ENCODE measurements at places on chromosomes 11 and 22.

- no peak for DNase-seq
Observed at GRCh38 chr11:117805045-117805444, 8.0 kb upstream of the DSCAML1 start.

DNA sequence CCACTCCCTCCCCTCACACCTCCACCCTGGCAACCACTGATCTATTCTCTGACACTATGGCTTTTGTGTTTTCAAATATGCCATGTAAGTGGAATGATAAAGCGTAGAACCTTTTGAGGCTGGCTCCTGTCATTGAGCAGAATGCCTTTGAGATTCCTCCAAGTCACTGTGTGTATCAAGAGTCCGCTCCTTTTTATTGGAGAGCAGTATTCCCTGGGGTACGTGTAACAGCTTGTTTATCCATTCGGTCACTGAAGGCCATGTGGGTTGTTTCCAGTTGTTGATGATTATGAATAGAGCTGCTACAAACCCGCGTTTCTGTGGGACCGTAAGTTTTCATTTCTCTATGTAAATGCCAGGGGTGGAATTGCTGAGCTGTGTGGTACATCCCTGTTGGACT lies 10.3 kb downstream of the TP53I11 start:
- DNase-seq, result no peak

- no peak for DNase-seq
Observed at GRCh38 chr22:24423519-24424000, 3.8 kb upstream of the ADORA2A start.

- DNase-seq, result no peak
Observed at GRCh38 chr22:45518580-45518991, 15.9 kb downstream of the FBLN1 start.

DNA sequence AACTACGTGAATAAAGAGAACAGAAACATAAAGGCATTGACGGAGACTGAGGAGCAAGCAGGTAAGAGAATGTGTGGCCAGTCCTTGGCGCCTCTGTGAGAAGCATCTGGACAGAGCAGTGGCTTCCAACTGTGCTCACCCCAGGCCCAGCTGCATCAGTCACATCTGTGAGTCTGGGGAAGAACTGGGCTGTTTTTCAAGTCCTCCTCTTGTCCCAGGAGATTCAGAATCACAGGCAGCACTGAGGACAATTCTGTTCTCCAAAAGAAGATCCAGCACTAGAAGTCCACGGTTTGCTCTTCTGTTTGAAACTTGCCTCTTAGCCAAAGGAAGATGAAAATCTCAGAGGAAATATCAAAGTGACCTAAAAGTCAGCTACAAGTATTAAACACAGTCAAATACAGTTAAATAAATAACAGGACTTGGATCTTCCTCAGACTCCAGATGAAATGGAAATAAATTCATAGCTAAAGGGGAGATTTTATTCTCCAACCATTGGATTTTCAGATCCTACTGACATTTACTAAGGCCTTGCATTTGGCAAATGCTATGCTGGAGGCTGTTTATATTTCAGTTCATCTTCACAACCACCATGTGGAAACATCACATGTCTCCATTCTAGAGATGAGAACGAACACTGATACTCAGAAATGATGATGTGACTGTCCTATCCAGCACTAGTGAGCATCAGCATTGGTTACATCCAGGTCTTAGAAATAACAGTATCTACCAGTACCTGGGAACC lies 14.1 kb downstream of the FAM181B start:
- DNase-seq, result no peak

DNA sequence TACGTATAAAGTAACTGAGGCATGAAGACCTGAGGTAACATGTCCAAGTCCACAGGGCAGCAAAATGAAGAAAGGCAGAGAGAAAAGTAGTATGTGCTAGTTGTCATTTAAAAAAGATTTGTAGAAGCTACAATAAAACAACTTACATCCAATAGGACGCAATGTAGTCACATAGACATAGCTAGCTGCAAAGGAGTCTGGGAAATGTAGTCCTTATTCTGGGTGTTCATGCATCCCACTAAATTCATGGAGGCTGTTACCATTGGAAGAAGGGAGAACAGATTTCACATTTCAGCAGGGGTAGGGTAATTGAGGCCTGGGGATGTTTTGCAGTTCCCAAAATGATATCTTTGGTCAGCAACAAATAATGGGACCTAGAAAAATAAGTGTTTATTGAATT lies 571.4 kb downstream of the MIAT start:
- DNase-seq, result no peak

- DNase-seq, result no peak
Observed at GRCh38 chr11:37963440-37963839, 1365.4 kb upstream of the RAG2 start.

GRCh38 chr11:108733479-108734116 lies 68.7 kb downstream of the DDX10 start:
- no peak for DNase-seq

DNA sequence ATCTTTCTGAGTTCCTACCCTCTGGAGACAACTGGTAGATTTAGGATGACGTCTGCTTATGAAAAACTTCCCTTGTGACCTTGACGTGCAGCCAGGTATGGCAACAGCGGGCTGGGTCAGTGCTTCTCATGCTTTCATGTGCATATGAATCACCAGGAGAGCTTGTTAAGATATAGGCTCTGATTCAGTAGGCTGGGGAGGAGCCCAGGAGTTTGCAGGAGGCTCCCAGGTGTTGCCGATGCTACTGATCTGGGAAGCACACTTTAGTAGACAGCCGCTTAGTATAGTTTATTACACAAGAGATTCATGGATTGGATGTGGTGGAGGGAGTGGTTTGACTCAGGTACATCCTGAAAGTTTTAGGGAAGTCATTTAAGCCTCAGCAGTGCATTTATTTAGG lies 23.8 kb downstream of the DIXDC1 start:
- DNase-seq, result no peak

GRCh38 chr11:44750551-44751465 lies 24.0 kb downstream of the TSPAN18 start:
- DNase-seq, result no peak

DNA sequence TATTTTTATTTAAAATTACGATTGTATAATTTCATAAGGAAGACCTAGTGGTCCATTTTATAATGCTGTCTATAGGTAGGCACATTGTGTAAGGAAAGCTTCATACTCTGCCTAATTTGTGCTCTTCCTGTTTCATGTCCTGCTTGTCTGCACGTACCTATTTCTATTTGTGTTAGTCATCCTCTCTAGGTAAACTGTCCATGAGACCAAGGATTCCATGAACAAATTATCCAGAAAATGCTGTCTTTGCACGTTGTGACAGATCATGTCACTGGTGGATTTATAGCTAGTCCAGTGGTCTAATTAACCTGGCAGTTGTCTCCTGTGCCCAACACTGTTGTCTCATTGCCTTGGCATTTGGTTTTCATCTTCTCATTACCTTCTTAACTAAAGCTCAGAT lies 44.7 kb downstream of the DNAJC24 start:
- DNase-seq, result no peak

- no peak for DNase-seq
Observed at GRCh38 chr11:102994105-102994504, 38.6 kb upstream of the MMP13 start.
